Right ventricle myocardium superior (tissue), 1 donor: ENCODE measurements at places on chromosomes 12 and 14. TPM values are rescaled to one million over a fixed set of nuclear protein-coding genes. Genes with fewer than 3 reads are reported as not detected.

DNA sequence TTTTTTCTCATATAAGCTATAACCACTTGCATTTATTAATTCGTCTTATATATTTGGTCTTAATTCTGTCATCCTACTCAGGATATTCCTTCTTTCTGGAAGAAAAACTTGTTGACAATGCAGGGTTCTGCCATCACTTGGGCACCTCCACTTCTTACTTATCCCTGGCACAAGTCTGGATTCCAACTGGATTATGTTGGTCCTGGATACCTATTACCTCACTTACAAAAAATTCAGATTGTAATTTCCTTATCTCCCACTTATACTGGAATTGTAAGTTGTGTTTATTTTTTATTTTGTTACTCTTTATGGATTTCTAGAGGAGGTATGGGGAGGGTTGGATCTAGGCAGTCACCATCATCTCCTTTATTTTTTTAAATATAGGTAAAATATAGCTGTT lies 36.7 kb downstream of the LRRIQ1 start:
- DNase-seq: no peak

GRCh38 chr12:125639826-125640225 lies 574.6 kb downstream of the AACS start:
- DNase-seq: no peak

GRCh38 chr12:2429032-2429431 lies 365.7 kb upstream of the FKBP4 start:
- DNase-seq: no peak

GRCh38 chr14:104178279-104178678 lies 39.9 kb downstream of the KIF26A start:
- peak; percentile 76 for DNase-seq

Gene WASHC3
- total RNA-seq: 31.9 TPM

Gene MSI1
- 5.4 TPM for total RNA-seq
